ENCODE measurements at places on chromosomes 1 and 21.

DNA sequence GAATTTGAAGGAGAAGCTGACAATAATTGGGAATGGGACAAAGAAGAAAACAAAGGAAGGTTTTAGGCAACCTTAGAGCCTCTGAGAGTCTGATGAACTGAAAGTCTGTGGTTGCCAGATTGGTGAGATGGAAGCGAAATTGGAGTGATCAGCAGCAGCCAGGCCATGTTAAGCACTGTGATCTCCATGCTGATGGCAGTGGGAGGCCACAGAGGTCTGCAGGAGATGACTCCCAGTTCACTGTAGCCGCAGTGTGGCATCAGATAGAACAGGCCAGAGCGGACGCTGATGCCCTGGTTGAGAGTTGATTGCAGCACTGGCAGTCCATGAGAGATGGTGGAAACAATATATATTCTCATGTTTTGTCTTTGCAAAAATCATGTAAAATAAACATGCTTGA is 137.4 kb upstream of the L1TD1 start:
- DNase-seq = no peak

- DNase-seq = no peak
Measured at GRCh38 chr1:24551960-24552571, 3.8 kb upstream of the NCMAP start.

DNA sequence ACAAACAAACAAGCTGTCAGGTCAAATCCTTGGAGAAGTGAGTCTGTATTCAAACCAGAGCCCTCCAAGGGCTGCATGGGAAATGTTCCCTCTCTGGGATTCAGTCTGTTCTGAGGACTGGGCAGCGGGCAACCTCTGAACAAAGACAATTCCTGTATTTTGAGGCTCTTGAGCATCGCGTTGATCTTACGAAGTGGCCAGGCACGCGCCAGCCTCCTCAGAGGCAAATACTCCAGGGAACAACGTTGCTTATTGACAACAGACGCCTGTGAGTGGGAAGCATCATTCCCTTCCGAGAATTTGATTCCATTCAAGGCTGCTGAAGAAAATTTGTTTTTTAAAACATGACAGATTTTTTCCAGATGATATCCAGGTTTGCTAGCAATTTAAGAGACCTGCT is 20.0 kb upstream of the TACSTD2 start:
- DNase-seq = no peak

- no peak for DNase-seq
Measured at GRCh38 chr1:18794561-18794960, 64.9 kb downstream of the TAS1R2 start.

GRCh38 chr1:224882264-224882663 is 47.2 kb upstream of the DNAH14 start:
- DNase-seq = no peak

DNA sequence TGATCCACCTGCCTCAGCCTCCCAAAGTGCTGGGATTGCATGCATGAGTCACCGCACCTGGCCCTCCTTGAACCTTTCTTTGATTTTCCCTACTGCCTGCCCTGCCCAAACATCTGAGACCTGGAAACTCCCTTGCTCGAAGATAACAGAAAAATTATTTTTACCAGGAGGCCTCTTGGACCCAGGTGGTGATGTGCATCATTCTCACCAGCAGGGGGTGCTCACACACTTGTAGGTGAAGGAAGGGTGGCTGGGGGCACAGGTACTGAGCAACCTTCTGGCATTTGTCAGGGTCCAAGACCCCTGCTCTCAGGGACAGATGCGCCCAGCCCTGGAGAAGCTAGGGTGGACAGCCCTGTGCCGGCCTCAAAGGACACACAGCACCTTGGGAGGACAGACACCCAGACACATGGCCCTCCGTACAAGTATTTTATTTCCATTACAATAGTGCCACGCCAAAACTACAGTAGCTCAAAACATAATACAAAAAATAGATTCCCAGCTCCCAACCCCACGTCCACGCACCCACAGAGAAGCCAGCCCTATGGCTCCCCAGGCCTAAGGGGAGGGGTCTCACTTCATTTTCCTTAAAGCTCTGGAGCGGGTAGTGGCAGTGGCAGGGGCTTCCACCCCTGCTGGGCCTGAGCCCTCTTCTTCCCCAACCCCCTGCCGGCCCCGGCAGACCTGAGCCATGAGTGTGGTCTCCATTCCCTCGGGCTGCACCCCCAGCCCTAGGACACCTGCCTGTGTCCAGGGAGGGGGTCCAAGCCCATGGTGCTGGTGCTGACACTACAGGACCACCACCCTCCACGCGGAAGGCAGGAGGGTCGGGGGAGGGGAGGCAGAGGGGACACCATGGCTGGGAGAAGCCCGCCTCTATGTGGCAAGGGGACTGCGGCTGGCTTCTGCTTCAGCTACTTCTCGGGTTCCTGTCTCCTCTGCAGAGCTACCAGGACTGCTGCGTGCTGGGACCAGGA is 40.4 kb upstream of the EIF4G3 start:
- DNase-seq = peak; percentile 69

- no peak for DNase-seq
Measured at GRCh38 chr1:161907265-161907664, 116.4 kb downstream of the OLFML2B start.

DNA sequence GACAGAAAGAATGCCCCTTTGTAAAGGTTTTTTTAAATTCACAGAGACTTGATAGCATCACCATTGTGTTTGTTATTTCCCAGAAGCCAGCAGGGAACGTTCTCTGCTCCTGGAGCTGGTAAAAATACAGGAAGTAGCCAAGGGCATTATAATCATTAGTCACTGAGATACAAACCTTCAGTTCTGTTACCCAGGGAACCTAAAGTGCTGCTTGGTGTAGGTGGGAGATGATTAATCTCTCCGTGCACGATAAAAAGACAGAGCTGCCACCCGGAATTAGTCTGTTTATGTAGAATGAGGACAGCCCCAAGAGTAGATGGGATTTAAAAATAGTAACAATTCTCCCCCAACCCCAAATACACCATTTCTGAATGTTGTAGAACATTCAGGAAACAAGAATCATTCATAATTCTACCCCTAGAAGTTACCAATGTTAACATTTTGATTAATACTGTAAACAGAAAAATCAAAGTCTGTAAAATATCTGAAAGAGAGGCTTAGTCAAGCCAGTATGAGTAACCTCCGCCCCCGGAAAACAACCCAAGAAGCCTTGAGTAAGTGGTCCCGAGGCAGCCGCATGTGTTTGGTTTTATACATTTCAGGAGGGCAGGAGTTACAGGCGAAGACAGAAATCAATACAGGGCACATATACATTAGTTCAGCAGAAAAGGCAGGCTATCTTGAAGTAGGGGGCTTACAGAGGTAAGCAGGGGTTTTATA is 45.3 kb upstream of the CTBS start:
- no peak for DNase-seq
